ENCODE measurements at places on chromosomes 3 and 15. TPM values are rescaled to one million over a fixed set of nuclear protein-coding genes. Genes with fewer than 3 reads are reported as not detected.
A peak's percentile ranks its signal among the peaks of the same experiment; 100 is the strongest.

- no peak for DNase-seq
Observed at GRCh38 chr15:90597577-90597976, 67.9 kb downstream of the CRTC3 start.

- no peak for DNase-seq
Observed at GRCh38 chr3:10485806-10486205, 19.6 kb downstream of the ATP2B2 start.

DNA sequence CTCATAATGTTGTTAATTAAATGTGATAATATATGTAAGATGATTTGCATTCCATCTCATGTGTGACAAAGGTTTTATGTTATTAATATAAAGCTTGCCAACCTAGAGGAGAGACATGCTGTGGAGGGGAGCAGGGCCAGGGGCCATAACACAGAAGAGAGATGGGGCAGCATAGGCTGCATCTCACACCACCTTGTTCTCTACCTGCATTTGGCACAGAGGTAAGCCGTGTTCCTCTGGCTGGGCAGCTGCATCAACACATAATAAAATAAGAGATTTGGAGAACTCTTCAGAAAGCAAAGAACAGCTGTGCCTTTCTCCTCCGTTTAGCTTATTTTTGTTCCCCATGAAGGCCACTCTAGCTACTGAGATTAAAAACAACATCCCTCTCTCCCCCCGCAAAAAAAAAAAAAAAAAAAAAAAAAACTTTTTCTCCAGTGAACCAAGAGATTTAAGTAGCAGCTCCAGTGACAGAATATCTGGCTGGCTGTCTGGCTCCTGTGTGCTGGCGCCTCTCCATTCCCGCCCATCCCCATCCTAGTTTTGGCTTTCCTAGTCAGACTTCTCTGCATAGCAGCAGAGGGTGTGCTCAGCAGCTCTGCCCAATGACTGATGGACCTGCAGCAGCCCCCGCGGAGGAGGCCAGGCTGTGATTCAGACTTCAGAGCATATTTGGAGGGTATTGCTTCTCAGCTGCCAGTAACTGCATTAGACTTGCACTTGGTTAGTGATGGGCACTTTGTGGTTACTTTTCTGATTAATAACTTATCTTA, 52.2 kb upstream of the STXBP5L start:
- DNase-seq: peak; percentile 72

DNA sequence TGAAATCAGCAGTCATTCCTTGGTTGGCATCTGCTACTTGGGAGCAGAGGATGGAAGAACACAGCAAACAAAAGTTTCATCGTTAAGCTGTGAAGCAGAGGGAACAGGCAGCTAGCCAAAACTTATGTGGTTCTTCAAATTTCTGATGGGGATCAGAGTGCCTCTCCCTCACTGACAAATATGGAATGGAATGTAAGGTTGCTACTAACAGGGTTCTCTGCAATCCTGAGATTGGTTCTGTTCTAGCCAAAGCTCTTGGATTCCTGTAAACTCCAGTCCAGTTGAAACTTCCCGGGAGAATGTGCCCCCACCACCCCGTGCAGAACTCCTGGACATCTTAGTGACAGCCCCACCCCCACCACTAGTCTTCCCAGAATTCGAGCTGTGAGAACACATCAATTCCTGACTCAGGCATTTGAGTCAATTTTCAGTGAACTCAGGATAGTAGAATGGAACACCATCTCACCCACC, 55.9 kb upstream of the PHLDB2 start:
- DNase-seq: peak; percentile 65

- no peak for DNase-seq
Observed at GRCh38 chr3:178880274-178880673, 191.3 kb downstream of the ZMAT3 start.

DNA sequence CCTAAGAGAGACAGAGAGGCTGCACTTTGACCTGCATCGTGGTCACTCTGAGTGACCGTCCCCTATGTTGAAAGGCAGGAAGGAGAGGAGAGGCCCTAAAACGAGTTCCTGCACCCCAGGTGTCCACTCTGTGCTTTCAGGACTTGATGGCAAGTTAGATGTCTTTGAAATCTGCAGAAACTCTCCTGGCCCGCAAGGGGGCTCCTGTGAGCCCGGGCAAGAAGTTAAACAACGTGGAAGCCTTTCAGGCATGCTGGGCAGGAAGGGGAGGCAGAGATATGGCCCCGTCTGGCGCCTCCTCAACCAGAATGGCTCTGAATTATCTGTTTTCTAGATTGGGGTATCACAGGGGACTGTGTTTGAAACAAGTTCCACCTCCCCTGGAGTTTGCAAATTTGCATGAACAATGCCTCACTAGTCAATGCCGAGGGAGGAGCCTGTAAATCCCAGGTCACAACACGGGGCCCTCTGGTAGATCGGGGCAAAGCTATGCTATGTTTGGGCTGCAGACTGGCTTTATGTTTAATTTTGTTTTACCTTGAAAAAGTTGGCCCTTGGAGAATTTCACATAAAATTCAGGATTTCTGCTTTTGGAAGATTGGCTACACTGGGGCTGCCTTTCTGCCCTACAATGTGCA, 9.8 kb downstream of the CTXND1 start:
- DNase-seq: no peak

- no peak for DNase-seq
Observed at GRCh38 chr3:22121068-22121701, 370.2 kb upstream of the ZNF385D start.

DNA sequence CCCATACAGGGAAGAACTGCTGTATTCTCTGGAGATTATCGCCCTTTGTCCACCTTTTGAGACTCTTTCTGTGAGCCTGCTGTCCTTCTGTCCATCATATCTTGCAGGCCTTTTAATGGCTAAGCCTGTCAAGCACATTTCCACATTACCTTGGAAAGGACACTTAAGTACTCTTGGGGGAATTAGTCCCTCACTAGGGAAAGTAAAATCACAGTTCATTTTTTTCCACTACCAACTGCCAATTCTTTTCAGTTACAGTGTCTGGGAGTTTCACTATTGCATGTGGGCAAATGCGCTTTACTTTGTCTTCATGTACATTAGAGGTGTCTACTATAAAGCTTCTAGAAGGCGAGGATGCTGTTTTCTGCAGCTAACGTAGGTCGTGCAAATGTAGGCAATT, 242.1 kb downstream of the NSUN3 start:
- peak; percentile 22 for DNase-seq

DNA sequence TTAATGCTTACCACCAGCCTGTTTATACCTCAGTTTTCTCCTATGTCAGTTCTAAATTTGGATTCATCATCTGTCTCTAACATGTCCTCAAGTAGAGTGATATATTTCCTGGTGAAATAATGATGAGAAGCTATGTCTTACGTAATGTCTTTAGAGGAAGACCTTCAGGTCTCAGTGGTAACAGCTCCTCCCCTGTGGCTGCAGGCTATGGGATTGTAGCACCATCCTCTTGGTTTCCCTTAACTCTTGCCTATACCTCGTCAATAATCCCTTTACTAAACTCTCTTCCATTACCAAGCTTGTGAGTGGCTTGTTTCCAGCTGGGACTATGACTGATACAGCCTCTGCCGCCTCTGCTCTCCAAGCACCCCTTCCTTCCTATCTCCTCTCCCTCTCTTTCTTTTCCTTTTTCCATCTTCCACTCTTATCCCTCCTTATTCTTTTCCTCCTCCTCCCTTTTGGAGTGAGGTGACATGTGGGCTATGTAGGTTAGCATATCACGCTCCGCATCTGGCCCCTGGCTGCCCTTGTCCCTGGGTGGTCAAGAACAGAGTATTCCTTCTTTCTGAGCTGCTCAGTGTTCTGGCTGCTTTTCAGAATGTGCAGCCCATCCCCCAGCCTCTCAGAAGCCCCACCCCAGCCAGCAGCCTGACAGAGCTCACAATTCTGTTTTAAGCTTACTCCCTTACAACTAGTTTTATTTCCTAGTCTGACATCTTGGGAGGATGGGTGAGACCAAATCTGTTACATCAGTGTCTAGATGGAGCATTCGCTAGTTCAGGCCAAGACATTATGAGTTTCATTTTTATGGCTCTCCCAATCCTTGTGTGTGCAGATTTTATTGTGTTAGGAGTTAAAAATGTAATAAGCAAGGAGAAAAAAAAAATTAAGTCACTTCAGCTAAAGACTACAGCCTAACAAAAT, 75.0 kb upstream of the RNU6-1 start:
- DNase-seq: peak; percentile 90

DNA sequence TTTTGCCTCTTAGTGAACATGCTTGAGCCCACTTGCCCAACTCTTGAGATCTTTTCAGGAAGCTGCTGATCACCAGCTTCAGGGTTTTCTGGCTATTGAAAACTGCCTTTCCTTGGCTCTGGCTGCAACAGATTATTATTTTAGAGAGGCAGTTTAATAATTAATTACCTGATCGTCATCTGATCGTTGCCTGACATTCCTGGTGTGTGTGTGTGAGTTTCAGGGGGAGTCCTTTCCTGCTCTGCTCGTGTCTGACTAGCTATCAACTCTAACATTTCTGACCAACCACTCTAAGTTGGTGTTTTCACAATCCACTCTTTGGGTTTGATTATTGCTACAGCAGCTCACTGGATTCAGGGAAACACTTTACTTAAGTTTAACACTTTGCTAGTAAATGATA, 84.3 kb upstream of the SPATA16 start:
- no peak for DNase-seq

DNA sequence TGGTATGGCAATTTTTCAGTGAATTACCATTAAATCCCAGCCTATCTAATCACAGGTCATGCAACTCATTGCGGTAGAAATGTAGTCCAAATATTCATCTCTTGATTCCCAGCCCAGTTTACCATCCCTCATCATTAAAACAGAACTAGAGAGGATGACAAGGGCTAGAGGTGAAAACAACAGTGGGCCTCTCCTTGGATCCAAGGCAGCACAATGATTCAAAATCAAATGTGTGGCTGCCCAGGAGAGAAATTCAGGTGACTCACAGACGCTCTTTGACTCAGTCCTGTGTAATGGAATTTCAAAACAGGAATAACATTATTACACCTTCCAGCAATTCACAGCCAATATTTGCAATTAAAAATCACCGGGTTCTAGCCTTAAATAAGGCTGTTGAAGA, 246.5 kb downstream of the TBL1XR1 start:
- DNase-seq: no peak

GRCh38 chr3:55244247-55244646, 242.9 kb downstream of the WNT5A start:
- DNase-seq: peak; percentile 5

DNA sequence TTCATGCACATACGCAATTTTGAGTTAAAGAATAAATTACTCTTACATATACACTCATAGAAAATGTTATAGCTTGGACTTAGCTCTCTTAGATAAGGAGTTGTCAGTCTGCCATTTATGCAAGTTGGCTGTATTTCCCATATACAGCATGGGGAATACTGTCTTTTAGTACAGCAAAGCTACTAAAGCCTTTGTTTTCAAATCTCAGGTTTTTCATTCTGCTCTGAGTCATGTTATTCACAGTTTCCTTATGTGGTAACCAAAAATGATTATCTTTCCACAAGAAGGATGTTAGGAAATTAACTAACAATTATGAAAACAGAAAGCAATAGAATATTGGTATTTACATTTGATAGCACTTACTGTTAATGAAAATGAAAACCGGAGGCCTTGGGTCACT, 4.3 kb upstream of the TIPARP start:
- no peak for DNase-seq

- DNase-seq: peak; percentile 71
Observed at GRCh38 chr15:55108858-55109518, 87.8 kb downstream of the RSL24D1 start.

DNA sequence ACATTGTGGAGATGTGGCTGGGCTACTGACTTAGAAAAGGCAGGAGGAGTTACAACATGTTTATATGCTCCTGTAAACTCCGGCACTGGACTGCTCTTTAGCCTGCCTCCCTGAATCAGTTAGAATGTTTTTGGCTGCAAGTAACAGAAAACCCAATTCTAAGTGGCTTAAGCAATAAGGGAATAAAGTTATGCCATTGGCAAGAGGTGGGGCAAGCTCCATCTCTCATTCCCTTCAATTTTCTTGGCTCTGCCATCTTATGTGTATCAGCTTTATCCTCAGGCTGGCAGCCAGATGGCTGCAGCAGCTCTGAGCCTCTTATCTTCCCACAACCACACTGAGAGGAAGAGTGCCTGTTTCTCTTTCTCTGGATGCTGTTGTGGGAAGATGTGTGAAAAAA, 22.4 kb upstream of the MEIS2 start:
- DNase-seq: no peak

DNA sequence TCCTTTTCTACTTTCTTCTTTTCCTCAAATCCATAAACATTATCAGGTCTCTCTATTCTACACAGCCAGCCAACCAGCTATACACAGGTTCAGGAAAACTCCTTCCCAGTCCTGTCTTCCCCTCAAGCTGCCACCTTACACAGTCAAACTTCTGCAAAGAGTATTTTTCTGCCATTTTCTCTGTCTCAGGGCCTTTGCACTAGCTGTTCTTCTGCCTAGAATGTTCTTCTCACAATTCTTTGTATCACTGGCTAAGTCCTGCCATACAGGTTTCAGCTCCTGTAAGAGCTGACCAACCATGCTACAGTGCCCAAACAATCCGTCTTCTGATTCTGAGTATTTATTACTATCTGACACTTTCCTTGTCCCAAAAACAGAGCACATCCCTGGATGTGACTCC, 278.3 kb upstream of the ICE2 start:
- no peak for DNase-seq

DNA sequence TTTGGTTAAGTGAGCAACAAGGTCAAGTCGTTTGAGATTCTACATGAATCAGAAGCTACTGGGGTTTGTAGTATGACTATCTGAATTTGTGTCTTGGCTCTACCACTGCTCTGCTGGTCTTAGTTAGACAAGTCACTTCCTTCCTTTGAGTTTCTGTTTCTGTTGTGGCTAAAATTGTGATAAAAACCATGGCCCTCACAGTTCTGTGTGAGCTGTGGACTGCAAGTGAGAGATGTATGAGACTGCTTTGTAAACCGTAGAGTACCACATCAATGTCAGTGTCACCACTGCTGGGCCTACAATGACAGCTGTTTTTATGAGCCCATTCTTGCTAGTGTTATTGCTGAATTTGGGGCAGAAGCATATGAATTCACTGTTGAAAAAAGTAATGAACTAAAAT, 32.7 kb downstream of the RARB start:
- no peak for DNase-seq

- no peak for DNase-seq
Observed at GRCh38 chr15:52440414-52440813, 88.3 kb downstream of the MYO5A start.

DNA sequence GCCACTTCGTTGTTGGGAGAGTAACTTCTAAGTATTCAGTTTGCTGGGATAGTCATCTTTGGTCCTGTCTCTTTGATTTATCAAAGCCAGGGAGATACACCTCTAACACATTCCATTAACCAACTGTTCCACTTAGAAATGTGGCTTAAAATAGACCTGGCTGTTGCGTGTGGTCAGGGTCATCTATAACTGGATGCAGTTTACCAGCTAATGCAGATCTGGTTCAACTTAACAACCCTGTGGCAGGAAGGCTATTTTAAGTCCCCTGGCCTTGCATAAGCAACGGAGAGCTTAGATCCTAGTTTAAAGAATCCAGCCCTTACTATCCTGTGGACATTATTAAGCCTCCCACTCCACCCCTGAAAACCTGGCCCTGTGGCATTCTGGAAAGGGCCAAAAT, 28.1 kb upstream of the CAPN3 start:
- DNase-seq: peak; percentile 71

- peak; percentile 26 for DNase-seq
Observed at GRCh38 chr3:69033470-69033869, 18.7 kb downstream of the TMF1 start.

GRCh38 chr15:73957785-73958184, 31.5 kb downstream of the LOXL1 start:
- no peak for DNase-seq

TRIM42 gene
- total RNA-seq: not detected

CHRNB4 gene
- 0.09 TPM for total RNA-seq

EAF1 gene
- 7.2 TPM for total RNA-seq

MCTP2 gene
- 0.98 TPM for total RNA-seq

ARHGEF26 gene
- total RNA-seq: 13.3 TPM

MYL3 gene
- total RNA-seq: 107 TPM

IP6K1 gene
- total RNA-seq: 12.6 TPM

NRG4 gene
- 0.09 TPM for total RNA-seq

ATP13A4 gene
- 0.62 TPM for total RNA-seq

Measured in muscle of leg (tissue), 16 donors.